AG04450 (cell line): ENCODE measurements at places on chromosomes 1 and 21.

- no peak for DNase-seq
These were observed 70.1 kb upstream of the NRIP1 start for GRCh38 chr21:15134701-15135470.

DNA sequence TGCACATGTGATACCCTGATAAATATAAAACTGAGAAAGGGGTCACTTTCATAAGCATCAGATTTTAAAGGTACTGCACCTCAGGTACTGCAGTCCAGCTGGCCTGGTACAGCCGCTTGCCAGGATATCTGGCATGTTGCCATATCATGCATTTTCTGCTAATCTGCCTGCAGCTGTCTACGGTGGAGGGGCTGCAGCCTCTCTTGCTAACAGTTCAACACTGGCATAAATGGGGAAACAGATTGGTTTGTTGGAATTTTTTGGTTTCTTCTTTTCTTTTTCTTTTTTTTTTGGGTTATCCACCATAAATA, 71.5 kb downstream of the MIS18A start:
- no peak for DNase-seq

GRCh38 chr1:78722947-78723346, 73.3 kb downstream of the IFI44 start:
- no peak for DNase-seq

- DNase-seq, result no peak
These were observed 43.2 kb upstream of the PBX1 start for GRCh38 chr1:164515711-164516331.

DNA sequence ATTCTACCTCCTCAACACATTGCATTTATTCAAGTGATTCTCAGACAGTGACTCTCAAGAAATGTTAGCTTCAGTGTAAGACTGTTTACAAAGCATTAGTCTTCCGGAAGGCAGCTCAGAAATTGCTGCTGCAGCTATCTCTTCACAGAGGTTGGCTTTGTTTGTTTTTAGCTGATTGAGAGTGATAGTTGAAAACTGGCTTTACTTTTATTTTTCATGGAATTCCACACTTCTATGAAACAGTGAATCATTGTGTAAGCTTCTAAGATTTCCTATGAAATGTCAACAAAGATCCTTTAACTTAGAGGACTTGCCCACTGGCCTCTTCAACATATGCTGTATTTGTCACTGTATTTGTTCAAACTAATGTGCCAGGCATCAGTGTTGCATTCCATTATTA, 121.3 kb downstream of the TNNI3K start:
- DNase-seq, result no peak

DNA sequence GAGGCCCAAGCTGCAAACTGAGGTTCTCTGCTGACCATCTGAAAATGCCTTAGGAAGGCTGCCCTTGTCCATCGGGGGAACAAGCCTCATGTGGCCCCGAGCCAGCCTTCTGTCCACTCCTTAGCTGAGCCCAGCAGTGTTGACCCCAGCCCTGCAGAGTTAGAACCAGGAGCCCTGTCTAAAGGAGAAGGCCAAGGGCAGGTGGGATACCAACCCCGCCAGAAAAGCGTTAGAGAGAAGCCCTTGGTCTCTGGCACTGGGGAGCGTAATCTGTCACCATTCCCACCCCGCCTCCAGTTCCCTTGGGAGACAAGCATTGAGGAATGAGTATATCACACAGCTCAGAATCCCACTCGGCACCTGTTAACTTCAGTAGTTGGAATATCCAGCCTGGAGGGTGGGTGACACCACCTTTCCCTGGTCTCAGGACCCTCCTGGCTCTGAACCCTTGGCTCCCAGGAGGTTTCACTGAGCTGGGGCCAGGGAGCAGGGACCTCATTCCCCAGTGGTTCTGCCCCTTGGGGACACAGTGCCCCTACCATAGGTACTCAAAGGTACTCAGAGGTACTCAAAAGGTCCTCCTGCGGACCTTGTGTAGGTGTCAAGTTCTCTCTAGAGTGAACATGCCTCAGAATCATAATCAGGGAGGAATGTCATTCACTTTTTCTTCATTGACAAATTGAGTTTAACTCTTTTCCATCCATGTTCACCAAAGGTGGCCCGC, 16.4 kb downstream of the ETS2 start:
- no peak for DNase-seq

GRCh38 chr21:42530167-42530518, 16.5 kb downstream of the SLC37A1 start:
- no peak for DNase-seq

DNA sequence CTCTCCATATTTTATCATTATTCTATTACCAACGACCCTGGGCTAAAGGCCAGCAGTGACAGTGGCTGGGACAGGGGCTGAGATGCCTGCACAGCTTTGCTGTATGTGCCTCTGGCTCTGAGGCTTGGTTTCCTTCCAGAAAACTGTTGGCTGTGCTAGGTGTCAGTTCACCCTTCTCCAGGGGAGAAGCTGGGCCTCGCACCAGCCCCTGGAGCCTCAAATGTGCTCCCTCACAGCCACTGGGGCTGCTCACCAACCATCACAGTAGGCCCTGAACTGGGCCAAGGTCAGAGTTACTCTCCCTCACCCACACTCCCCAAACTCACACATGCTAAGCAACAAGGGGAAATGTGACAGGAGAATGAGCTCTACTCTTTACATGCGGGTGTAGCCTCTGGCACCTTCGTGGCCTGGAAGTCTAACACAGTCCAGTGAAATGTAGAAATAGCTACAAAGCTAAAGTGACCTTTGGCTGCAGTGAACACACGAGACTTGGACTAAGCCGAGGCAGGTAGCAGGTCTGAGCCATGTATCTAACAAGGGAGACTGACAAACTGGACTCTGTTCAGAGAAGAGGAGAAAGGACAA, 4.7 kb upstream of the CD160 start:
- no peak for DNase-seq

DNA sequence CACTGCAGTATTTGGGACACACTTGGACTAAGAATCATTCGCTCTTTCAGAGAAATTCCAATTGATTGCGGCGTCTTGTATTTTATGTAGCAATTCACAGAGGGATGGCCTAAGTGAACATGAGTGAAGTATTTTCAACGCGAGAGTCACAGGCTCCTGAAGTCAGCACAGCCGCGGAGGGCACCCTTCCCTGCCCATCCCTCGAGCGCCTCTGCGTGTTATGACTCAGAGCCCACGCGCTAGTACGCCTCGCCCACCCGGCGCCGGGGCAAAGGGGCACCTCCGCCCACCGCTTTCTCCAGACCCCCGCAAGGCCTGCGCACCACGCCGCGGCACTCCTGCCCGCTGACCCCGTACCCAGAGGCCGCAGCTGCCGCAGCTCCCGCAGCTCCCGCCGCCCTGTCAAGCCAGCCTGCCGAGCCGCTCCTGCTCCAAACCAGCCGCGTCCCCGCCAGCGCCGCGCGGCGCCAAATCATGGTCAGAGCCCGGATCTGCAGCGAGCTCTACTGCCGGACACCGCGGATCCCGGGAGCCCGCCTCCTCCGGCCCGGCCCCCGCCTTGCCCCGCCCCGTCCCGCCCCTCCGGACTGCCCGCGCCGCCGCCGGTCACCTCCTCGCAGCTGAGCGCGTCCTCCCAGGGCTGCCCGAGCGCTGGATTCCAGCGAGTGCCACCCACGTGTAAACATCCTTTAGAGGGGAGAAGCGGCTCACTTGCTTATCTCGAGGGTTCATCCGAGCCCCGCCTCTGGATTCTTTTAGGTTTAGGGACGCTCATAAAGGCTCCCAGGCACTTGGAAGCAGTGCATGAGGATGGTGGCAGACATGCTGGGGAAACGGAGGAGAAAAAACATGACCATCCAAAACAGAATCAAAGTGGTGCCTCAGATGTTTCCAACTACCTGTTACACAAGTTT, at the start of gene GLRX2:
Gene GLRX2, minus strand, starts transcription at position 508 of the 914 bp plus-strand sequence. Its CDS starts 32 bp downstream, at position 476.
- DNase-seq, result peak; percentile 52

DNA sequence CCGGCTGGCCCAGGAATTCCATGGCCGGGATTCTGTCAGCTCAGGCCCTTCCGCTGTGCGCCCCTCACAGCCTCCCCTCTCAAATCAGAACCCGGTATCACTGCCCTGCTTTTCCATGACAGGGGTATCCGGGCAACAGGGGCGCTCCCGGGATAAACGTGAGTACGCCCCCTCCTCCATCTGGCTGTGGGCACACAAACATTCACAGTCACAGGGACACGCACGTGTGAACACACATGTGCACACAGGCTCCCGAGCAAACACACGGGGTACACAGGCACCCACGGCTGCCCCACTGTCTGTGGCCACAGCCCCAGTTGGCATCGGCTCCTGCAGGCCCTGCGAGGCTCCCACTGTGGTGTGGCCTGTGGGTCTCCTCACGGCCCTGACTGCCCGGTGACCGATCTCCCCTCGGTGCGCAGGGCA, 16.7 kb downstream of the COL6A1 start:
- no peak for DNase-seq

- DNase-seq, result no peak
These were observed 16.3 kb upstream of the CDK18 start for GRCh38 chr1:205488074-205488723.

- no peak for DNase-seq
These were observed 560.0 kb downstream of the AMY1C start for GRCh38 chr1:104309673-104310072.

GRCh38 chr1:159970932-159971342, 16.9 kb upstream of the SLAMF9 start:
- no peak for DNase-seq

DNA sequence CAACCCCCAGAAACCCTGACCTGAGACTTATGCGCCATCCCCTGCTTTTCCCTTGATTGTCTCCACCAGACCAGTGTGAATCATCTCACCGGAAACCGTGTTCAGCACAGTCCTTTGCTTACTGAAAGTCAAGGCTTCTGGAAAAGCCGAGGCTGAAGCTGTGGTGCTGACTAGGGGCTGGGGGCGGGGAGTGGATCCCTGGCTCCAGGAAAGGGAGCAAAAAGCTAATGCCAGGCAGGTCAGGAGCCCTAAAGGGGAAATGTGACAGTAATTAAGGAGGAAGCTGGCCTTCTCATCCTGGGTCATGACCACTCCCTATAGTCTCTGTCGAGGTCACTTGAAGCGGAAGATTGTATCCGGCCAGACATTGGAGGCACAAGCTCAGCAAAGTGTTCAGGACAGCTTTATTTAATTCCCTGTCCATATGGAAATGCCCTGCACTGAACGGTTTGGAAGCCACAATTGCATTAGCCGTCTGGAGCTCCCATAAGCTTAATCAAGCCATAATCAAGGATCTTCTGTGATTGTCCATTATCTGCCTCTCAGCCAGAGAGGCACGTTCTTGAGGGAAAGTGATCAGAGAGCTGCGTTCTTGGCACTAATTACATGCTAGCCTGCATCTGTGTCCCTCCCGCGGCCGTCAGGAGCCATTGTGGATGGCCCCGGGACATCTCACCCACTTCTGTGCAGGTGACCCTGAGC, 403.6 kb downstream of the RRAGC start:
- DNase-seq, result no peak

DNA sequence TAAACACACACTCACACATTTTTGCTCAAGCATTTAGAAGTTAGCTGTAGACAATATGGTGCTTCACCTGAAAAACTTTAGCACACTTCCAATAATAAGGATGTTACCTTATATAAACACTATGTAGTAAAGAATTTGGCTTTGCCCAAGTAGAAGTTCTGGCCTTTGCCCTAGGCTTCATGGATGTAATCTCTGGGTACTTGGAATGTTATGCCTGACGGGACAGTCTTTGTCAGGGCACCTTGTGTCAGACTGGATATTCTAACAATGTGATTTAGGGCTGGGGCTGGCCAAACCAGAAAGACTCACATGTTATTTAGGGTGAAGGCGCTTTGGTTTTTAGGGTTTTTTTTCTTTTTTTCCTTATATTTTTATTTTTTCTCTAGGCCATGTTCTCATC, 34.8 kb upstream of the TRIM33 start:
- DNase-seq, result no peak

GRCh38 chr1:97489834-97490233, 431.0 kb downstream of the DPYD start:
- no peak for DNase-seq

DNA sequence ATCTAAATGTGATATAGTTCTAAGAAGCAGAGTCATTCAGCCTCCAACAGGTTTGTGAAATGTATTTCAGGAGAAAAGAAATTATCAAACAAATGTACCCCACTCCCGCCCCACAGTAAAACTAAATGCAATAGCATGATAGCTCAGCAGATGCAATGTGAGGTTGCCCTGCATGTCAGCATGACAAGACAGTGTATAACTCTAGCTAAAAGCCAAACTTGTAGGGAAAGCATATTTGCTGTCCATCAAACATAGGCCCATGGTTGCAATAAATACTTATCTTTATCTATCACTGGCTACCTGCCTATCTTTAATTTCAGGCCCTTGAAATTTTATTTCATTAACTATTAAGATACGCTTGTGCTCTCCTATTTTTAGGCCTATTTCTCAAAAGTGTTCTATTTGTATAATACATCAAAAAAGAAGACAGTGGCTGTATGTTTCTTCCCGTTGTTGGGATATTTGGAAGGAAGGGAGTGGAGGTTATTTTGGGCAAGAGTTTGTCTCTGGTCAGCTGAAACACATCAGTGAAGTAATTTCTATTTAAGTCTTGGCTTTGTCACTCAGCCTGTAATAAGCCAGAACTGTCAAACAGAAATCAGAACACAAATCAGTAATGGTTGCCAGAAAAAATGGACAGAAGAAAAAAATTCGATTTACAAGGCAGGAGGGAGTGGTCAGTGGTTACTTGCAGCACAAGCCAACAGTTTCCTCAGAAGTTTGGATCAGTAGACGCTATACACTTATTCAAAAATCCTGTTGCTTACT, 307.4 kb upstream of the ADGRL2 start:
- DNase-seq, result no peak

DNA sequence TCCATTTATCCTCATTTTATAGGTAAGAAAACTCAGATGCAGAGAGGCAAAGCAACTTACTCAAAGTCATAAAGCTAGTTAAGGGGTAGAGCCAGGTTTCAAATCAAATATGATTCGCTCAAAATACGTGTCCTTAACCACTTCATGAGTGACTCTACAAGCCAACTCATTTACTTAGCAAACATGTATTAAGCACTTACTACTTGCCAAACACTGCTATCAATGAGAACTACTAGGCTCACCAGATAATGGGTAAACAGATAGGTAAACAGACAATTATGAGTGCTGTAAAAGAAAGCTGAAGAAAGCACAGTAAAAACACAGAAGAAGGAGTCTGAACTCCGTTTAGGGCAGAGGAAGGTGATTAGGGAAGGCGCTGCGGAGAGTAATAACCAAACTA, 65.9 kb downstream of the WDR64 start:
- DNase-seq, result no peak

- DNase-seq, result no peak
These were observed 23.0 kb downstream of the RUNX1 start for GRCh38 chr21:35026153-35026500.

GRCh38 chr1:91827459-91828321, 58.3 kb downstream of the TGFBR3 start:
- no peak for DNase-seq
